ENCODE measurements at places on chromosomes 5 and 9.

DNA sequence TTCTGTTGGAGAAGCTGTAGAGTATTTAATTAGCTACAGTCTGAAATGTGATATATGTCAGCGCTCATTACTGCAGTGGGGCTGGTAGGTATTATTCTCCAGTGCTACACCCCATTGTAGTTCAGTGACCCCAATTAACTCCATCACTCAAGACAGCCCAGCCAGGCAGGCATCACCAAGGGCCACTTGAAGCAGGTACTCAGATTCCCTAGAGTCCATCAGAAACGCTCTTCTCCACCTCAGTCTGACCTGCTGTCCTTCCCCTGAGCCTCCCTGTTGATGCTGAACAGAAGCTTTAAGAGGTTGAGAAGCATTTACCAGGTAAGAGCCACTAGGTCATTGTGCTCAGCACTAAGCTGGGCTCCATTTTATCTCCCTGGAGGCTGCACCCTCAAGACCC lies 71.8 kb downstream of the GALNT10 start:
- DNase-seq: no peak

DNA sequence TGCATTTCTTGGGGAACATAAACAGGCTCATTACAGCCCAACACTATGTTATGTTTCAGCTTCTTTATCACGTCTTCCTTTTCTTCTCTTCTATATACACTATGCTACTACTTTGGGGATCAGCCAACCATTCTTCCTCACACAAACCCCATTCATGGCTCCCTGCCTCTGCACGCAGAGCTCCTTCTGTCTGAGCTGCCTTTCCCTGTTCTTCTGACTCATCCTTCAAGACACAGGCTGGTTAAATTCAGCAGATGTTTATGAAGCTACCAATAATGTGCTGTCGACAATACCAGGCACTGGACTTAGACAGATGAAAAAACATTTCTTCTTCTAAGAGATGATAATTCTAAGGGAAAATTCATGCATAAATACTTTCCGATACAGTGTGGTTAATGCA lies 102.5 kb upstream of the TXNDC8 start:
- no peak for DNase-seq

DNA sequence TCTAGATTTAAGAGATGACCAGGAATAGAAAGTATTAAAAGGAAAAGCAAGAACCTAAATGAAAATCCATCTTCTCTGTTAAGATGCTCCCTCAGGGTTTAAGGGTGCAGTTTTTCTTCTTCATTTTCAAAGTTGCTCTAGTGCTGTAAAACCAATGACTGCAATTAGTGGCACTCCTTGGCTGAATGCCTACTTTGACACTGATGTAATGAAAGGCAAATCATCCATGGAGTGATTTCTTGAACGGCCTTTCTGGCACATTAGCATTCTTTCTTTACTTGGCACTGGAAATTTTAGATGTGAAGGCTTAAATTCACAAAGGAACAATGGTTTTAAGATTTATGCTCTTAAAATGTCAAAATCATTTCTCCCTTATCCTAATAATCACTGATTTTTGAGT lies 19.3 kb upstream of the ISCA1 start:
- no peak for DNase-seq

- DNase-seq: no peak
Measured at GRCh38 chr5:56369361-56369811, 136.3 kb upstream of the ANKRD55 start.

DNA sequence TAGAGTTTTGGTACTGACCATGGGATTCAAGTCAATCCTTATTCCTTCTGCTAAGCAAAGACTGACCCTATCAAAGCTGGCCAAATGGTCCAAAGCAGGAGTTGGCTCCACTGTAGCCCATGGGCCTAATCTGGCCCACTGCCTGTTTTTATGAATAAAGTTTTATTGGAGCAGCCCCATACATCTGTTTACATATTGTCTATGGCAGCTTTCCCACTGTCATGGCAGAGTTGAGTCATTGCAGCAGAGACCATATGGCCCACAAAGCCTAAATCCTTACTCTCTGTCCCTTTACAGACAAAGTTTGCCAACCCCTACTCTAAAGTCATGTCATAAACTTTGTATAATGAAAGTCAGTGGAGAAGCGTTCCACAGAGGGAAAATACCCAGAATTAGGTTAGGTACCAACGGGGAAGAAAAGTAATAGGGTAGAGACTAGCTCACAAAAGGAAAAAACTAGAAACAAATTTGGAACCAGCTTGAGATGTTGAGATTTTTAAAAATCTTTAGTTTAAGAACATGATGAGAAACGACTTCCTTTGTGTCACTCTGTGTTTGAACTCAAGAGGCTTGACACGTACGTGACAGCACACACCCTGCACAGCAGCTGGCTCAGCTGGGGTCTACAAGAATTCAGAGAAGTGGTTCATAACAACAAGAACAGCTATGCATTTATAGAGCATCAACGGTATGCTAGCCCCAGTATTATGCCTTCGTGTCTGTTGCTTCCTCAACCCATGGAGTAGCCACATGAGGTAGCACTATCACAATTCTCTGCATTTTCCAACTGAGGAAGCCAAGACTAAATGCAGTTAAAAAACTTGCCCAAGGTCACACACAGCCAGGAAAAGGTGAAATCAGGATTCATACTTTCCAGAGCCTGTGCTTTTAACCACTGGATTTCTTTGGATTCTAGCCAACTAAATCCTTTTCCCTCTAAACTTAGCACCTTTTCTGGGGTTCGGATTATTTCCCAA lies 198.9 kb upstream of the WWC1 start:
- no peak for DNase-seq

DNA sequence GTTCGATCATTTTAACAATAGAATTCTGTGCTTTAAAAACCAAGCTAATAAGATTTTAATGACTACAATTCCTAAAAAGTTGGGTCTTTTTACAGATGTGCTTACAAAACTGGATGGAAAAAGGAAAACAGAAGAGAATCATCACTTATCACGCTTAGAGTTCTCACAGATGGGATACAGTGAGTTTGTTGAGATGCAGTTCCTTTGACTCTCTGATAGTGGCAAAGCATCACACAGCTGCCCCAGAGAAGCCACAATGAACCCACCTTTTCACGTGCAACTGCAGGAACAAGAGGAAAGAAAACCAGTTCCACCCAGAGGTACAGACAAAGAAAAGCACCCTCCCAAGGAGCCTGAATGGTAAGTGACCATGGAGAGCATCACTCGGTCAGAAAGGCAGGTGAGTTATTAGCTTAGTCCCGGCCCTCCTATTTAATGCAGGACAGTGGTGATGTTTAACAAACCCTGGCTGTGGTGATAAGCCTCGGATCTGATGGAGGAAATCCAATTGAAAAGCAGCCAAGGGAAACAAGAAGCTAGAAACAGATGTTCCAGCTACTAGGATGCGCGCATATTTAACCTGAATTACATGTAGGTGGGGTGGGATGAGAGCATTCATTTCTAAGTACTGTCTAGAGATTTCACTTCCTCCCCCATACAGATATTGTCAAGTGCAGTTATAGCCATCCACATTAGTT lies 167.7 kb downstream of the TARS1 start:
- no peak for DNase-seq

DNA sequence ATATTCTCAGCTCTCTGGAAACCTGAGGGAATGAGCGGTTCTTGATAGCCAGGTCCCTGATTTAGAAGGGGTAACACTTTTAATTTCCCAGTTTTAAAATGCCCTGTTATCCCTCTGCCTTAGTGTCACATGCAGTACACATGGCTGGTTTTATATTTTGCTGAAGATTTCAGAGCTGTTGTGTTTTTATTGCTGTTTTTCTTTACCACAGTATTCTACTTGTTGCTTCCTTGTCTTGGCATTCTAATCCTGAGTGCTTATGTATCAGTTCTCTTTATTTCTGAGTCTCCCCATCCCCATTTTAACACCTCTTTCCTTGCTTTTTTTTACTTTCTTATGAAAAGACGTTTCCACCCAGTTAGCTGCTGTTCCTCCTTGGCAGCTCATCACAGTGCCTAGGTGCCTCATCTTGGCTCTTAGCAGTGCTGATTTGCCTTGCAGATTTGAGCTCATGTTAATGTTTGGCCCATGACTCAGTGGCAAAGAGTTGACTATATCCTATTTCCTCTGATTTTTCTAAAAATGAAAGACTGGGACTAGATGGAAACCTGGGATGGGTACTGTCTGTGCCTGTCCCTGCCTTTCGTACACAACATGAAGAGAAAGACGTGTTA lies 3.7 kb downstream of the MTRR start:
- no peak for DNase-seq

DNA sequence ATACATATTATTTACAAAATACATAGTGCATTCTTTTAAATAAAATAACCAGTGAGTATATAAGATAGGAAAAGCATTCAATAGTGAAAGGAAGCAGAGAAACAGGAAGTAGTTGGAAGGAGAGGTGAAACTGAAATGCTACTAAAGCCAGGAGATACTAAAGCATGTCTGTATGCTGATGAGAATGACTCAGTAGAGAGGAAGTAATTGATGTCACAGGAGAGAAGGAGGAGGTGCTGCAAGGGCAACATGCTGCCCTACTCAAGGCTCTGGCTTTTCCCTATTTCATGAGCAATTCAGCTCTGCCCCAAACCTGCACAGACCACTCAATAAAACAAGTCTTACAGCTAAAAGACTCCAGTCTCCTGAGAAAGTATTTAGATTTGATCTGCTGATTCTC lies 108.5 kb upstream of the TXNDC8 start:
- DNase-seq: no peak

DNA sequence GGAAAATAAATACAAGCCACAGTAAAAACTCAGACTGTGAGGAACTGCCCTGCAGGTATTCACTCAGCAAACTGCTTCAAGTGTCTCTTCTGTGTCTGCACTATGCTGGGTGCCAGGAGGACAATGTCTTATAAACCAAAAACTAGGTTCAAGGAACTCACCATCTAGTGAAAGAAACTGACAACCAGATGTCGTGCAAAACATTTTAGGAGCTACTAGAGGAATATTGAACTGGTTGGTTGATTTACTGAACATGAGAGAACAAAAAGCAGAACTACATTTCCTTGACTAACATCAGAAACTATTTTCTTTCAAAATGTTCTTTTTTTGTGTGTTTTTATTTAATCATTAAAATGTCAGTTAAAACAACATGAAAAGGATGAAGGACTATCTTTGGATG lies 35.2 kb downstream of the ZNF366 start:
- no peak for DNase-seq

GRCh38 chr5:42547141-42547540 lies 123.9 kb downstream of the GHR start:
- DNase-seq: no peak

DNA sequence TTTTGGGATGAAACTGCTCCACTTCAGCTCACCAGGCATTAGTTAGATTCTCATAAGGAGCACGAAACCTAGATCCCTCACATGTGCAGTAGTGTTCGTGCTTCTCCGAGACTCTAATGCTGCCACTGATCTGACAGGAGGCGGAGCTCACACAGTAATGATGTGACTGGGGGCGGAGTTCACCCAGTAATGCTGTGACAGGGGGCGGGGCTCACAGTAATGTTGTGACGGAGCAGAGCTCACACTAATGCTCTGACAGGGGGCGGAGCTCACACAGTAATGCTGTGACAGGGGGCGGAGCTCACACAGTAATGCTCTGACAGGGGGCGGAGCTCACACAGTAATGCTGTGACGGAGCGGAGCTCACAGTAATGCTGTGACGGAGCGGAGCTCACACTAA lies 27.1 kb upstream of the LRRC14B start:
- DNase-seq: no peak

GRCh38 chr5:81657386-81657785 lies 93.5 kb downstream of the SSBP2 start:
- no peak for DNase-seq

DNA sequence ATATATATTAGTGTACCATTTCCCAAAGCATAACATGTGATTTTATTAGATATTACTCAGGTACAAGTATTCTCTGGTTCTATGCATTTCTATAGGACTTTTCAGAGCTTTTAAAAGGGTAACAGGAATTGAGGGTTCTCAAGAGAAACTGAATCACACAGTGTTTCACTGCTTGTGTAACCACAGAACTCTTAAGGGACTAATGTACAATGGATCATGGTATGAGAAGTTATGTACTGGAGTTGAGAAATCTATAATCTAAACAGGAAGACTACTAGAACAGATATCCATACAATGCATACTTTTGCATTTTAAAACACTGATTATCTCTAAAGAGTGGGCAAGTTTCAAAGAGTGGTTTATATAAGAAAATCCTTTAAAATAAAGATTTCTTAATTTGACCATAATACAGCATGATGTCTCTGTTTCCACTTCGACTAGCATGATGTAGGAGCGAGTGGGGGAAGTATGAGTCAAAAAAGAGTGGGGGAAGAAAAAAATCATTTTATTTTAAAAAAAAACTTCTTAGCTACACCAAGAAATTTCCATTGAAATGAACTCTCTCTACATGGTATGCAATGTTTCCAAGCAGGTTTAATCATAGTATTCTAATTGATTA lies 183.5 kb downstream of the RFX3 start:
- no peak for DNase-seq

- DNase-seq: no peak
Measured at GRCh38 chr5:7625740-7626139, 225.2 kb downstream of the CFAP90 start.

DNA sequence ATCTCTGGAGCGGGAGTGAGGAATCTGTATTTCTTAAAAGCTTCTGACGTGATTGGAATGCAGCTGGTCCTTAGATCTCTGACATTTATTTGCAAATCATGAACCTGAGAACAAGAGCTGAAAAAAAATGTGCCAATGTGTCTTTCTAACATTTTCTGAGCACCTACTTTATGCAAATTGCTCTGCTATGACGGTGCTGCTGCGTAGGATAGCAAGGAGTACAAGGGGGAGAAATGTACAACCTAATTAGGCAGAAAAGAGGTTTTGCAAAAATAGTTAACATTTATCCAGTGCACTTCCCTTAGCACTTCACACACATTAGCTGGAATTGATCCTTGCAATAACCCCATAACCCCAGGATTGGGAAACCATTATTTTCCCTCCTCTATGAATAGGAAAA lies 357.5 kb downstream of the TLE4 start:
- no peak for DNase-seq

DNA sequence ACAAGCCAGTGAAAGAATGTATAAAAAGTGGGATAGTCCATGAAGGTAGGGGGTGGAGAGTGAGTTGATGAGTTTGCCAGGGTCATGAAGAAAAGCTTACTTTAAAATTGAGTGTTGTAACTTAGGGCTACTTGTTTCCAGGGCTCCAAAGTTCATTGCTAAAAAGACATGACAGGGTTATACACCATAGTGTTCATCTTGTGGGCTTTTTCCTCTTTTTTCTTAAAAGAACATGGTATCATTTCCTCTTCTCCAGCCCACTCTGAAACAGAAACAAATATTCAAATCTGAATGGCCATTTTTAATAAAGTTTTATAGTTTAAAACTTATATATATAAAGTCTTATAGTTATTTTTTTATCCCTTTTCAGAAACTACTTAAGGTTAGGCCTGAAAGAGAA lies 115.7 kb upstream of the SMC2 start:
- no peak for DNase-seq

DNA sequence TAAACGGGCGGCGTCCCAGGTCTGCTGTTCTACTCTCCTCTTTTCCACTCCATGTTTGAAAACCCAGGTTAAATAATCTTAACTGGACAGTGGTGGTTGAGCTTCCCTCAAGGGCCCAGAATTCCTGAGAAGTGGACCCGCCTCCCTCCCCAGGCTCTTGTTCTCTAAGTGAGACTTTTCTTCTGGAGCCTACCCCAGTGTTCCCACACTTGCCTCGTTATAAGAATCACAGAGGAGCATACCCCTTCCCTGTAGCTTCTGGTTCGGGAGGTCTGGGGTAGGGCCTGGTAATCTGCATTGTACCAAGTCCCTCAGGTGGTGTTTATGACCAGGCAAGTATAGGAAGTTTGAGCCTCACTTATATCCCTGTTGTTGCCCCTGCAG lies 12.0 kb downstream of the PSD2 start:
- peak; percentile 20 for DNase-seq
